Activated naive CD4-positive, alpha-beta T cell (primary cell): ENCODE measurements at places on chromosomes 3 and 15.

GRCh38 chr3:18968120-18968519 lies 180.2 kb upstream of the KCNH8 start:
- DNase-seq, result no peak

DNA sequence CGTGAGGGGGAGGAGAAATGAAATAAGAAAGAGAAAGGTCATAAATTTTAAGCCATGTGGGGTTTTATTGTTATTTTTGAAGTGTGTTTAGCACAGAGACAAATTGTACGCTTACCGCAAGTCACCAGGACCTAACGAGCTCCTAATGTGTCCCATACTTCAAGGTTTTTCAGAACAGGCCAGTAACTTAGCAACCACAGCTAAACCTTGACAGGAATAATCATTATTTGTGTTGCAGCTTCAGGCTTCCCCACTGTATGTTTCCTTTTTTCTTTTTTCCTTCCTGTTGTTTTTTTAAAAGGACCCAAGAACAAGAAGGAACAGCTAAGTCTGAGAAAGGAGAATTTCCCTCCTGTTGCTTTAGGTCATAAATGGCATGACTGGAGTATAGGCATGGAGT lies 160.8 kb downstream of the TUSC7 start:
- no peak for DNase-seq

- DNase-seq, result no peak
These were observed 160.4 kb downstream of the RAB11A start for GRCh38 chr15:66029650-66030049.

DNA sequence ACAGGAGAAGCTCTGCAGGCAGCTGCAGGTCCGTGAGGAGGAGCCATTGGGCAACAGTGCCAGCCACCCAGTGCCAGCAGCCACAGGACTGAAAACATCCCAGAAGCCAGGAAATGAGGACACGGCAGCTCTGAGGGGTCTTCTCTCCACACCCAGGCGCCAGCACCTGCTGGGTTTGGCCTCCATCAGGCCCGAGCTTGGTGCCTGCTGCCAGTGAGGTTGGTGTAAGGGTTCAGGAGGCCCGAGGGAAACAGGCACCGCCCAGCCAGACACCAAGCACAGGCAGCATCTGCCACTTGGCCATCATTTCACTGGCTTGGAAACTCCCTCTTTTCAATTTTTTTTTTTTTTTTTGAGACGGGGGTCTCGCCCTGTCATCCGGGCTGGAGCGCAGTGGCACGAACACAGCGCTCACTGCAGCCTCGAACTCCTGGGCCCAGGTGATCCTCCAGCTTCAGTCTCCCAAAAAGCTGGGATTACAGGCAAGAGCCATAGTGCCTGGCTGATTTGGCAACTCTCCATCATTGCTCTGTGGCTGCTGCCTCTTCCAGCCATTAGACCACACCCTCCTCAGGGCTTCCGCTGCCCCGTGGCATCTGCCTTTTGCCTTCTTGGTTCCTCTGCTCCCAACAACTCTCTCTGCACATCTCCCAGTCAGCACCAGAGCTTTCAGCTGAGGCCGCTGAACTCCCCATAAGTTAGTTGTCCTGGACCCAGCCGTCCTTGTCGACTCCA lies 1.5 kb upstream of the ITIH3 start:
- no peak for DNase-seq

GRCh38 chr15:96693990-96694517 lies 363.6 kb downstream of the NR2F2 start:
- DNase-seq, result no peak

DNA sequence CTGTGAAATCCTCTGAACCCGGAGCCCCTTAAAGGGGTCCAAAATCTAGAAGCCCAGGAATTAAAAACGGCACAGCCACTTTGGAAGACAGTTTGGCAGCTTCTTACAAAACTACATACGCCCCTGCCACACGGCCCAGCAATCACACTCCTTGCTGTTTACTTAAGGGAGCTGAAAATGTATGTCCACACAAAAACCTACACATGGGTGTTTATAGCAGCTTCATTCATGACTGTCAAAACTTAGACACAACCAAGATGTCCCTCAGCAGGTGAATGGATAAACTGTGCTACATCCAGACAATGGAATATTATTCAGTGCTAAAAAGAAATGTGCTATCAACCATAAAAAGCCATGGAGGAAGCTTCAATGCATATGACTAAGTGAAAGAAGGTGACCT lies 162.5 kb downstream of the NUP210 start:
- no peak for DNase-seq

- DNase-seq, result no peak
These were observed 46.7 kb upstream of the PROK2 start for GRCh38 chr3:71831599-71831998.

DNA sequence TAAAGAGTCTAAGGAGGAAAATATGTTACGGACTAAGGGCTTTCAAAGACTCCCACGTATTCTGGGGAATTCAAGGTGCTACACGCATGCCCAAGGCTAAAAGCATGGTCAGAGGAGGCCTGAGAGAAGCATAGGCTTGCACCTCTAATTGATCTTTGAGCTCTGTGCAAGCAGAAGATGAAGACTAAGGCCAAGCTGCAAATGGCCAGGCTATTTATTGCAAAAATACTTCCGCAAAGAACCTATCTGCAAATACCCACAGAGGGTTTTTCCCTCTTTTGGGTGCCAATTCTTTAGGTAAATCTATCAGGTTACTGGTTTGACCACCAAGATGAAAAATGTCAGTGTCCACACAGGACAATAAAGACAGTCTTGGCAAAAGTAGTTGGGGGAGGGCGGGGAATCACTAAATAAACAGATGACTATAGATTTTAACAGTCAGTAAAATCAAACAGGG lies 119.5 kb downstream of the STAG1 start:
- no peak for DNase-seq

GRCh38 chr3:138591392-138591791 lies 2.7 kb downstream of the CEP70 start:
- DNase-seq, result no peak

DNA sequence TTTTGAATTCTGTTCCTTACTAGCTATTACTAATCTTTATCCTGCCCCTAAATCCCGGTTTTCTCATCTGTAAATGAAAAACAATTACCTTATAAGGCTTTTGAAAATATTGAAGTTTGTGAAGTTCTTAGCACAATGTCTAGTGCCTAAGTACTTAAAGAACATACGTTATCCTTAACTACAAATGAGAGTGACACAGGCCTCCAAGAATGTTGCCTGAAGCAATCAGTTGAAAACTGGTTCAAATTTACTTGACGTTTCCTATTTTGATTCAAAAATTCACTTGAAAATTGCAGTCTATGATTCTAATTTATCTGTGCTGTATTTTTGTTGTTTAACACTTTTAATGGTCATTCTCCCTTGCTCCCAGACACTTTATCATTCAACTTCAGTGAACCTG lies 3.2 kb downstream of the SENP7 start:
- no peak for DNase-seq

DNA sequence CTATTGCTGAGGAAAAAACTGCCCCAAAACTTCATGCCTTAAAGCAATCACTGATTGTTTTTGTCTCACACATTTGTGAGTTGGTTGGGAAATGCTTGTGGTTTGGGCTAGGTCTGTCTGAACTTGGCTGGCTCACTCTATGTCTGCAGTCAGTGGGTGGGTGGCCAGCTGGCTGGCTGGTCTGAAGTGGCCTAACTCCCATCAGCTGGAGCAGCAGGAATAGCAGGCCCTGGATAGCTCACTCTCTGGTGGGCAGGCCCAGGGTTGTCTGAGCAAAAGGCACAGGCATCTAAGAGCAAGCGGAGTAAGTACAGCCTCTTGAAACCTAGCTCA lies 37.7 kb upstream of the PRR20G start:
- DNase-seq, result no peak

DNA sequence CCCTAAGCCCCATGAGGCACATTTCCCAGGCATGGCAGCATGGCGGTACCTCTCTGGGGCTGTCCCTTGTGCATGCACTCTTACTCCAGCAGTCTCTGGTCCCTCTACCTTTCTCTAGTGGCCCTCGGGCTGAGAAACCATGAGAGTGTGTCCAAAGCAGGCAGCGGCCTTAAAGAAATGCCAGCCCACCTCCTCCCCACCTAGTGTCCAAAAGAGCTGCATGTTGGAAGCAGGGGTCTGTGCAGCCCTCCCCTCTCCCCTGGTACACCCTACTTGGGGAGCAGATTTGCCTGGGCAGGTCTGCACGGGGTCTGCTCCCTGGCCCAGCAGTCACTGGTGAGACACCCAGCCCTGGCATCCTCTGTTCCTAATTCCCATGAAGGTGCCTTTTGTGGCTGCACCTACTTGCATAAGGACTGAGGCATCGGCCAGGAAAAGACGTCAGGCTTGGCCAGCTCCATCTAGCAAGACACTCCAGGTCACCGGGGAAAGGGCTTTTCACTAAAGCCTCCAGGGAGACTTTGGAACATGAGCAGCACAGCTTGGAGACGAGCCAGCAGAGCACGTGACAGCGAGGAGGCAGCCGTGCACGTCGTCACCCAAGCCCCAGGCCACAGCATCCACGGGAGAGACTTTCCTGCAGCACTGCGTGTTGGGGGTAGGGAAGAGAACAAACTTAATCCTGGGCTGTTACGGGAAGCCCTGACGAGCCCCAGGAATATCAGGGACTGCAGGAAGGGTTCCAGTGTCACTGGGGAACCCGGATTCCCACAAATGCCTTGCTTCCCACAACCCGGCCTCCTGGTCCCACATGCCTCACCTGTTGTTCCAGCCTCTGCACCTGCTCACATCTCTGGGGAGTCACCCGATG lies 38.8 kb downstream of the TM2D3 start:
- no peak for DNase-seq

DNA sequence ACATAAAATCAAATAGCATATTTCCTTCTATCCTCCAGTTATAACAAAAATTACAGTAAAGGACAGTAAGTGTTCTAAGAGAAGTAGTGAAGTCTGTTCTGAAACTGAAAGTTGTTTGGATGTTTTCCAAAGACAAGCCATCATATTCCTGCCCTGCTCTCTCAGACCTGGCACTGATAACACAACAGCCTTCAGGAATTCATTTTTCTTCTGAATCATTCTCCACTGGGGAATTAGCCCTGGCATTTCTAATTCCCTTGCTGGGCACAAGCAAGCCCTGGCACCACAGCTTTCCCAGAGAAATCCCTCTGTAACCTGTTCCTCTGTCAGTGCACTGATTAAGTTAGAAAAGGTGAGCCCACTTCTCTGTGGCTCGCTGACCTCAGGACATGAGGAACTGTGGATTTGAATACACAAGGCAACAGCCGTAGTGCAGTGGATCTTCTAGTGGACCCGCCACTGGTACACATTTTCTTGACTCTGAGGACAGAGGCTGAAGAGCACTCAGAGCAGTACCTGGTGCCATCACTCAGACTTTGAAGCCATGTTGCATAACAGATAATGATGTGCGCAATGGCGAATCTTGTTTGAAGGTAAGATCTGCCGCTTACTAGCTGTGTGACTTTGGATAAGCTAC lies 61.6 kb downstream of the WWTR1 start:
- no peak for DNase-seq

DNA sequence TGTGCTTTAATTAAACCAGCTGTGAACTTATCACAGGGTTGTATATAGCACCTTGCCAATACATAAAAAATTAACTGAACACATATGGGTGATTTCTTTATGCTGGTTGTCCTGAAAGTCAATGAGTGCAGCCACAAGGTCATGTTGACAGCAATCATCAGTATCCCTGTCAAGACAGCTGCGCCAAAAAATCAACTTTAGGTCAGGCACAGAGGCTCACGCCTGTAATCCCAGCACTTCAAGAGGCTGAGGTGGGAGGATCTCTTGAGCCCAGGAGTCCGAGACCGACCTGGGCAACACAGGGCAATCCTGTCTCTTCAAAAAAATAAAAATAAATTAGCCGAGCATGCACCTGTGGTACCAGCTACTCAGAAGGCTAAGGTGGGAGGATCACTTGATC lies 707.3 kb downstream of the SI start:
- DNase-seq, result no peak

GRCh38 chr15:27958911-27959578 lies 140.1 kb downstream of the OCA2 start:
- DNase-seq, result no peak

- no peak for DNase-seq
These were observed 423.6 kb upstream of the TPM1 start for GRCh38 chr15:62618846-62619504.

DNA sequence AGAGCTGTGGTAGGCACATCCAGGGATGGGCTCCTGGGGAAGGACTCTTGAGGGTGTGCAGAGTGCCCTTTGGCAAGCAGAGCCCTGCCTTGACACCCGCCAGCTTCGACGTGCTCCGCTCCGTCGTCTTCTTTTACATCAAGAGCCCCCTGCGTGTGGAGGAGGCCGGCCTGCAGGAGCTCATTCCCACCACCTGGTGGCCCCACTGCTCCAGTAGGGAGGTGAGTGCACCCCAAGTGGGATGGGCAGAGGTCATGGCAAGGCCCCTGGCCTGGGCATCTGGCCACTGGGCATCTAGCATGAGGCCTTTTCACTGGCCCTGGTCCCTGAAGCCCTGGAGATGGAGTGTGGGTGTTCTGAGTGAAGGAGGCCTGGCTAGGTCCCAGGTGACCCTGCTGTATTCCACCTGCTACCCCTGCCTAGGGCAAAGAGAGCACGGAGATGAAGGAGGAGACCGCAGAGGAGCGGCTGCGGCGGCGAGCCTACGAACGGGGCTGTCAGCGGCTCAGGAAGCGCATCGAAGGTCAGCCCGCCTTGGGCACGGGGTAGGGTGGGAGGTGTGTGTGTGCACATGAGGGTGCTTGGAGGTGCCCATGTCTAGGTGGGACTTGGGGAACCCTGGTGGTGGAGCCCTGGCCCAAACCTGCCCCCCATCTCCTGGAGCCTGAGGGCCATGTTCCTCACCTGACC lies 12.2 kb downstream of the RNF123 start:
- DNase-seq, result no peak

- no peak for DNase-seq
These were observed 354.7 kb downstream of the FGF12 start for GRCh38 chr3:192372616-192373015.
